ENCODE measurements at places on chromosomes 1 and 21.

DNA sequence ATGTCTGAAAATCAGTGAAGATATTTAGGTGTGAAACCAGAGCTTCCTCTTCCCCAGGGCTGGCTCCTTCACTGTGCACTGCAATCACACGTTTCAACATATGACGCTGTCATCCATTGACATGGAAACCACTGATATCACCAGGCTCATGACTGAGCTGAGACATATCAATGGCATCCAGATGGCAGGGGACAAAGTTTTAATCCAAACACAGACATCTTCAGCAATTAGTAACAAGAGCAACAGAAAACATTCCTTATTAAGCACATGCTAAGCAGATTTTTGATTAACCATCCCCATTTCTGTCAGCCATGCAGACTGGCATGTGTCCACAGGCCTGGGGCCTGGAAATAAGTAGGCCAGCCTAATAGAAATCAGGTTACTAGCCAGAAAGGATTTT, 108.0 kb upstream of the ADAR start:
- no peak for DNase-seq

DNA sequence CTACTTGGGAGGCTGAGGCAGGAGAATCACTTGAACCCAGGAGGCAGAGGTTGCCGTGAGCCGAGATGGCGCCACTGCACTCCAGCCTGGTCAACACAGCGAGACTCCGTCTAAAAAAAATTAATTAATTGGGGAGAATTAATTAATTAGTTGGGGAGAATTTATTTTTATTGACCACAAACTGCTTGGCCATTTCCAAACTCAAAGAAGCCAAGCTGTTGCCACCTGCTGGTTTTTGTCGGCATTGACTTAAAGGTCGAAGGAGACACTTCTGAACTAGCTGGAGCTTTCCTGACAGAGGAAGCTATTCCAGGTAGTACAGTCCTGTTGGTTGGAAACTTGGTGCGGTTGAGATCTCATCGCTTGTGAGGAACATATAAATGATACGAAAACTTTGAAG, 13.1 kb downstream of the MAP1LC3C start:
- peak; percentile 48 for DNase-seq

DNA sequence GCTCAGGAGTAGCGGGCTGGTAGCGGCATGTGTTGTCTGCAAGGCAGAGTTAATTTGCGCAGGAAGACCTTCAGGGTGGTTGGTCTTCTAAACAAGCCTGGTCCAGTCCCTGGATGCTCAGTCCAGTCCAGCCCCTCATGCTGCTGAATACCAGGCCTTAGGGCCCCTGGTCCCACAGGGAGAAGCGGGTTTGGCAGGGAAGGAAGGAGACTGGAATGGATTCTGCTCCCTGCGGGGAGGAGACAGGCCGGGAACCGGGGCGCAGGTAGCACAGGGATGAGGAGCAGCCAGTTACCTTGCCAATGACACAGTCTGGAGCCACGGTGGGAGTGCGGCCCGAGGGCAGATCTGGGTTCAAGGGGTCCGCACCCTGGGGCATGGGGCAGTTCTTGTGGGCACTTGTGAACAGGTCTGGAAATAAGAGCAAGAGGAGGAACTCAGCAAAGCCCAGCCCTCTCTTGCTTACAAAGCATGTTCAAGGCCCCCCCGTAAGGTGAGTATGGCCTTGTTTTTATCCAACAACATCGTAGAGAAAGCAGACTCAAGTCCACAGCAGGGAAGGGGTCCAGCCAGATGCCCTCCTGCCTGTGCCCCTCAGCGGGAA, 10.1 kb downstream of the FAM131C start:
- DNase-seq = no peak

DNA sequence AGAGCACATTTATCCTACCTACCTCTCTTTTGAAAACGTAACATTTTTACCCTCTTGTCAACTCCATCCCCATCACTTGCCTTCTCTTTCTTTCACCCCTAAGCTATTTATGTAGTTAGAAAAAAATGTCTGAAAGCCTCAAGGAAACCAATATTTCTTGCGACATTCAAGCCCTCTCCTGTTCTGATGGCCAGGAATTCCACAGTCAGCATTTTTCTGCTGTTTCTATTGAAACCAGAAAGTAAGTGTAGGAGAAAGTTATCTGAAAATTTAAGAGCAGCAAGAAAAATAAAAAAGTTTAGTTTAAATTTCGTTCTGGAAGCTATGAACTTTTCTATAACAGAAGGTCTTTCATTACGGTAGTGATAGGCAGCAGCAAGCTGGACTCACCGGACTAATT, 247.6 kb upstream of the PBX1 start:
- DNase-seq = no peak

DNA sequence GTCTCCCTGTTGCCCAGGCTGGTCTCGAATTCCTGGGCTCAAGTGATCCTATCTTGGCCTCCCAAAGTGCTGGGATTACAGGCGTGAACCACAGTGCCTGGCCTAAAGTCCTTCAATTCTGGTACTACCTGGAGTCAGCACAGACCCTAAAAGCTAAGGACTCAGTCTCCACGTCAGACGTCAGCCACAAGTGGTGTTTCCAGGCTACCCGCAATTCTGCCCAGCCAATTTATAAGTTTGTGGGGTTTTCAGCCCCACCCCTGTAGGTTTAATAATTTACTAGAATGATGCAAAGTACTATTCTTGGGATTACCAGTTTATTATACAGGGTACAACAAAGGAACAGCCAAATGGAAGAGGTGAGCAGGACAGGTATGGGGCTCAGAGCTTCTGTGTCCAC, 10.6 kb upstream of the DIP2A start:
- no peak for DNase-seq

GRCh38 chr1:12059722-12060464, 3.2 kb upstream of the TNFRSF8 start:
- no peak for DNase-seq

GRCh38 chr21:30271611-30272010, 11.1 kb downstream of the KRTAP24-1 start:
- DNase-seq = no peak

DNA sequence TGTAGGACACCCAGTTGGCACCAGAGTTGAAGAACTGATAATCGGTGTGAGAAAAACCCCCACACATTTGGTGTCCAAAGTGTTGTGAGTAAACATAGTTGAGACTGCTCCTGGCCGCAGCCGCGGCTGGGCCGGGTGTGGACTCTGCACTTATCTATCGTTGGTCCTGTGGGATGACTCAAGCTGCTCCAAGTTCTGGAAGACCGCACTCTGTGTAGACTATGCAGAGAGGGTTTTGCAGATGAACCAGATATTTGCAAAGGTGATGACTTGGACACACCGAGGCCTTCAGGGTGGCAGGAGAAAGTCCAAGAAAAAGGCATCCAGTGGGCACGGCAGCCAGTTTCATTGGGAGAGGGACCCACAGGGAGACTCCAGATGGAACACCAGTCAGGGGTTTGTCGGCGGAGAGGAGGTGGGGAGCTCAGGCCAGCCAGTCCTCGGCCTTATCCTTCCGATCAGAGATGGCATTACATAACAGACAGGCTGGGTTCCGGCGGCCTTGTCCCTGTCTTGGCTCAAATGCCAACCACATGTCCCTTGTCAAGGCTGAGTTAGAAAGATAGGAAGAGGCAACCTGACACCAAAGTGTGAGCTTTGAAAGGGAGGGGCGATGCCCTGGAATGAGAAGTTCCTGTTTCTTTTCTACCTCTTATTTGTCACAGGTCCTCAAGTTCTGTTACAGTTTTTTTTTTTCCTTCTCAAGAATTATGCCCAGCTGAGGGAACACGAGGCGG, 21.1 kb downstream of the C2CD2 start:
- peak; percentile 63 for DNase-seq

GRCh38 chr1:210292231-210292871, 36.4 kb upstream of the HHAT start:
- DNase-seq = no peak

DNA sequence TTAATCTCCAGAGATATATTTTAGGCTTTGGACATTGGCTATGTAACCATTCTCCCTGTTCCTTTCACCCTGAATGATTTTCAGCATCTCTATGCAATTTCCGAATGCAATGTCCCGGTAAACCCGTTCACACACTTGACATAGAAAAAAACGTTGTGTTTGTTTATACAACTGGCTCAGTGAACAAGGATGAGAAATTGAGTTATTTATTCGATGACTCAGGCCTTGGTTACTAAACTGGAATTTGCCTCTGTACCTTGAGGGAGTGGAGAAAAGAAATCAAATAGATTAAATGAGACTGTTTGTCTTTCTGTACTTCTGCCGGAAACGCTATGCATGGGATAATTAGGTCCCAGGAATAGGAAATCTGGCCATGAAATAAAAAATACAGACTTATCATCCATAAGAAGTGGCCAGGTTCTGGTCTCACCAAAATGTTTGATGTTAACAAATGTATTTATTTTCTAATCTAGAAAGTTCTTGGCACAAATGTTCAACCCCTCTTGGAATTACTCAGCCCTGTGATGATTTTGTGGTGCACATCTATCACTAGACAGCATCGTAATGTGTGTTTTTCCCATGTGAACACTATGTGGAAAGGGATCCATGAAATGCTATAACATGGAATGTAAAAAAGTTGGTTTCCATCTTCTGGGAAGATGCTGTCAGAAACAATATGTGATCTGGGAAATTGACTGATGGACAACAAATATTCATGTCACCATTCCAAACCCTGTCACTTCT, 253.9 kb downstream of the DUSP10 start:
- peak; percentile 80 for DNase-seq

- DNase-seq = no peak
Measured at GRCh38 chr1:225755671-225756319, 21.8 kb upstream of the SRP9 start.

DNA sequence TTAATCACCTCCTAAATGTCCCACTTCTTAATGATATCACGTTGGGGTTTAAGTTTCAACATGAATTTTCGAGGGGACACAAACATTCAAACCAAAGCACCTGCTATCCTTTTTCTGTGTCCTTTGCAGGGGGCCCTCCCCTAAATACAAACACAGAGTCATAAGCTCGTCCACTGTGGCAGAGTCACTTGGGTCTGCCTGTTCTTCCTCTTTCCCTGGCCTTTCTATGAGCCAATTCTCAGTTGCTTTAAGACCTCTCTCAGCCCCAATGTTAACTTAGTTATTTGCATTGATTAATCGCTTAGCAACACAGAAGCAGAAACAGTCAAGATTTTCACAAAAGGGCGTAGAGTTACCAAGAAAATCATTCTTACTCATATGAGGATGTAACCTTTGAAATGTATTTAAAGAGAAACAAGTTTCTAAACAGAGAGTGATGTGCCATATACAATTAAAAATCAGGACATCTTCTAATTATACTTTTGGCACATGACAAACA, 14.9 kb downstream of the APCS start:
- no peak for DNase-seq

DNA sequence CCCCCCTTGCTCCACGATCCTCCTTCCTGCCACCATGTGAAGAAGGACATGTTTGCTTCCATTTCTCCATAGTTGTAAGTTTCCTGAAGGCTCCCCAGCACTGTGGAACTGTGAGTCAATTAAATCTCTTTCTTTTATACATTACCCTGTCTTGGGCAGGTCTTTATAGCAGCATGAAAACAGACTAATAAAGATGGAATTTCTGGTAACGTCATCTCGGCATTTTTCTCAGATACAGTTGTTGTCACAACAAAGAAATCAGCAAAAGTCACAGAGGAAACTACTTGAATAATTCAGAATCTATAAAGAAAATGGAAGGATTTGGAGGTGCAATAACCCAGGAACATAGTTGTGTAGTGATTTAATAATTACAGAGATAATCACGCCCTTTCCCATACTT, 4.4 kb downstream of the APCS start:
- no peak for DNase-seq

DNA sequence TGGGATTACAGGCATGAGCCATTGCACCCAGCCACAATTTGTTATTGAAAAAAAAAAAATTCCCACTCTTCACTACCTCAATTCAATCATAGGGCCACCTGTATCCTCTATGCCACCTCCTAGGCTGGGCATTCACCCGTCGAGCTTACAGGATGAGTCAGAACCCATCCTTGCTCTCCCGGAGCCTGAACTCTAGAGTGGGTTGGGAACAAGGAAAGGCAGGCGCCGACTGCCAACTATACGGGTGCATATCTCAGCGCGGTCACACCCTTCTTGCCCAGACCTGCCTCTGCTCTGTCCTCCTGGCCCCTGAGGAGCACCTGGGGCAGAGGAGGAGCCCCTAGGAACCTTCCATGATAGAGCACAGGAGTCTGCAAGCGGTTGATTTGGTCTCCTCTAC, 21.4 kb upstream of the LBR start:
- peak; percentile 52 for DNase-seq

- DNase-seq = peak; percentile 49
Measured at GRCh38 chr1:25890239-25891034, 14.9 kb upstream of the PAQR7 start.

DNA sequence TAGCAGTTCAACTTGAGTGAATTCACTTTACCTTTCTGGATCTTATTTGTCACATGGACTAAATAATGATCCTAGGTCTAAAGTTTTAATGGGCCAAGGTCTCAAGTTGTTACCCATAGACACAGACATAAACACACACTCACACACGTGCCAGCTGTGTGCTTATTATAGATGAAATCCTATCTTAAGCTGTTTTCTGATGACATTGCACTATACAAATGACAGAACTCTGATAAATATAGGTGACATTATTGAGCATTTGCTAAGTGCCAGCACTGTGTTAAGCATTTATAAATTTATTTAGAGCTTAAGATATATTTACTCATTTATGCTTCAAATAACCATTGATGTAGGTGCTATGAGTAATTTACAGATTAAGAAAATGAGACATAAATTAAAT, 474.4 kb upstream of the NR5A2 start:
- no peak for DNase-seq

GRCh38 chr1:148353461-148354283, 129.4 kb downstream of the PPIAL4G start:
- DNase-seq = peak; percentile 14

- DNase-seq = no peak
Measured at GRCh38 chr1:59004755-59005154, 220.9 kb upstream of the JUN start.

GRCh38 chr1:1197551-1198422, 8.6 kb downstream of the TNFRSF18 start:
- DNase-seq = no peak

- DNase-seq = no peak
Measured at GRCh38 chr1:233904633-233905415, at the start of gene SLC35F3. Gene SLC35F3 (plus strand): TSS chr1:233904676.

DNA sequence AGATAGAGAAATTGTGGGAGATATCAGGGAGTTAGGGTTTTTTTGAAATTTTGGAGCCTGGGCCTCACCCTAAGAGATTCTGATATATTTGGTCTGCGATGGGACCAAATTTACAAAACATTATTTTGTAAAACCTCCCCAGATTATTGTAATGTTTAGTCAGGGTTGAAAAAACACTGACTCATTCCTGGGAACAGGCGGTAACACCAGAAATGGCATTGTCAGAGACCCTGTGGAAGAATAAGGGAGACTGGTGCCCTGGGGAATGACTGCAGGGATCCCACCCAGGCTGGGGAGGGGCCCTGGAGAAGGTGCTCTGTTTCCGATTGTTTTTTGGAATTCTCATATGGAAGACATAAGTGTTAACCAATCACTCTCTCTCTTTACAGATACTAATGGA, 13.1 kb upstream of the STRIP1 start:
- DNase-seq = no peak

DNA sequence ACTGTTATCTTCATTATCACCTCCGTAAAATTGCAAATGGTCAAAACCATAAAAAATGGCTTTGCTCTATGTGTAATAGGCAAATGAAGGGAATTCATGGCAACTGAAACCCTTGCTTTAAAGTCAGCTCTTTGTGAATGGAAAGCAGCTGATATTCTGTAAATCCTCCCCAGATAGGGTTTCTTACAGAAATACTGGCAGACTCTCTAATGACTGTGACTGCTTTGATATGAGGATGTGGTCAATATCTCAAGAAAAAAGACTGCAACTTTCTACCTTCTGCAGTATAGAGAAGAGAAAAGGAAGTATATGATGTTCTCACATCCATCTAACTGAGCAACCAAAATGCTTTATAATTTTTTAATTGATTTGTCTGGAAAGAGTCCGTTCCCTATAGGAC, 193.1 kb downstream of the ST6GALNAC3 start:
- DNase-seq = no peak

Data from H4 (cell line).